ENCODE measurements at places on chromosomes 6 and 20.

DNA sequence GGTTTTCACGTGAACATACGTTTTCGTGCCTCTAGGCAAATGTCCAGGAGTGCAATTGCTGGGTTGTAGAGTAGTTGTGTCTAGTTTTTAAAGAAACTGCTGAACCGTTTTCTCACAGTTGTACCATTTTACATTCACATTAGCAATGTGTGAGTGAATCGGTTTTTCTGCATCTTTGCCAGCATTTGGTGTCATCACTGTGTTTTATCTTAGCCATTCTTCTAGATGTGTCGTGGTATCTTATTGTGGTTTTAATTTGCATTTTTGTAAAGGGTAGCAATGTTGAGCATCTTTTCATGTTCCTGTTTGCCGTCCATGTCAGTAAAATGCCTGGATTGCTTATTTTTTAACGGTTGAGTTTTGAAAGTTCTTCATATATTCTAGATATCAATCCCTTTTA, 10.2 kb downstream of the DOK5 start:
- no peak for DNase-seq

- no peak for DNase-seq
Measured at GRCh38 chr6:169776379-169776778, 25.0 kb downstream of the ERMARD start.

GRCh38 chr6:131764350-131764749, 43.5 kb upstream of the ENPP1 start:
- DNase-seq, result no peak

GRCh38 chr6:99613409-99613704, 6.7 kb downstream of the PRDM13 start:
- DNase-seq, result no peak

- DNase-seq, result peak; percentile 60
Measured at GRCh38 chr6:44234101-44235025, 11.0 kb downstream of the SLC29A1 start.

DNA sequence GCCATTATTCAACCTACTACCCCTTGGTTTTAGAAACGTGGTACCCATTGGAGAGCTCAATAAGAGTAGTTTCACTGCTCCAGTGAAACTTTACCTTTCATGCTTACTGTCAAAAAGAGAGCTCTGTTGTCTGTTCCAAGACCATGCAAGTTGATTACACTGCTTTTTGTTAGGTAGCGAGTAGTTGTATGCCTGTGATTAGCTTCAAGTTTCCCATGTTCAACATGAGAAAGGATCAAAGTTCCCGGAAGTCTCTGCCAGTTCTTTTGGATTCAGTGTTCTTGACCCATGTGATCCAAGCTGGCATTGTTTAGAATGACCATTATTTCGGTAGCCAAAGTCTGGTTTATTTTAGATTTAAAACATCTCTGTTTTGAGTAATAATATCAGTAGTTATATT, 107.1 kb downstream of the ZFAND3 start:
- DNase-seq, result no peak

- DNase-seq, result no peak
Measured at GRCh38 chr20:14568701-14569100, 231.3 kb upstream of the FLRT3 start.

DNA sequence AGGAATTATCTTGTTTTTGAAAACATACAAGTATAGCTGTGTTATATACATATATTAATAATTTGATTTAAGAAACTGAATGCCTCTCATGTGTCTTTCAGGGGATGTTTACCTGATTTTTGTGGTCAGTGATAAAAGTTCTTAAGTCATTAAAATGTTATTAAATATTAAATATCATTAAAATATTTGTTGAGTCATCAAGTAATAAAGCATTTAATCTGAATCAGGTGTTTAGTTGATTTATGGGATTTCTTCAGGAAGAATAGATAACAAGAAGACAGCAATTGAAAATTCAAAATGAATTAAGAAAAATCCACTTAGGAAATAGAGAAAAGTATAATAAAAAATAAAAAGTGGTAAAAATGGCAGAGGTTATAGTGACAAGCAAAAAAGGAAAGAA, 361.9 kb upstream of the EYS start:
- no peak for DNase-seq

DNA sequence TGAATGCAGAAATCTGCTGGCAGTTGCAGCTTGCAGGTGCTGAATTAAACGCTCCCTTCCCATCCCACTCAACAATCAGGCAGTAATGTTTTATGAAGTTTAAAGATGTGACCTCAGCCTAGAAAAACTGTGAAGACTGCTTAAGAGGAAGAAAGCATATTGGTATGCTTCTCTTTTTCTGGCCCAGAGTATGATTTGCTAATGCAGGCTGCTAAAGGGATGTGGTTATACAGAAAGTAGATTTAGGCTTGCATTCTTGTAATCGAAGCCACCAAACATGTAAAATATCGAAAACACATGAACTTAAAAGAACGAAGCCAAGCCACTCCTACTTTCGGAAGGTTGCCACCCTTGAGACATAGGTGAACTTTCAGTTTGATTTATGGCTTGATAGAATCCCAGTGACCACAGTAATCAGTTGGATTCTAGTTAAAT, 40.7 kb downstream of the MAP3K5 start:
- DNase-seq, result no peak

- DNase-seq, result no peak
Measured at GRCh38 chr6:166716910-166717617, 90.0 kb upstream of the RPS6KA2 start.

GRCh38 chr6:116388924-116389323, 18.2 kb downstream of the DSE start:
- DNase-seq, result no peak

DNA sequence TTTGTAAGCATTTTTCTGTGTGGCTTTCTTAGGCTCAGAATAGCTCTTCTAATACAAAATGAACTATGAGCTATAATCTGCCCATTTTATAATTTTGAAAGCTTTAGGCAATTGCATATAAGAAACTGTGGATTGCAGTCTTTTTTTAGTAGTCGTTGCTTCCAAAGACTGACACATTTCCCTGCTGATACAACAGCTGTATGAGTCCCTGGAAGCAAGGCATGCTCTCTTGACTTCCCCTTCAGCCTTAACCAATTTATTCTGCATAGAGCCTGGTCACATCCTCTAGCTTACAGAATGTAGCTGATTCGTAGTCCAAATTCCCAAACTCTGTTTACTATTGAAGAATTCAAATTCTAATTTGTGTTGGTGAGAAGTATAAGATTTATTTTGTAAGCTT, 155.3 kb upstream of the EYA4 start:
- DNase-seq, result no peak

DNA sequence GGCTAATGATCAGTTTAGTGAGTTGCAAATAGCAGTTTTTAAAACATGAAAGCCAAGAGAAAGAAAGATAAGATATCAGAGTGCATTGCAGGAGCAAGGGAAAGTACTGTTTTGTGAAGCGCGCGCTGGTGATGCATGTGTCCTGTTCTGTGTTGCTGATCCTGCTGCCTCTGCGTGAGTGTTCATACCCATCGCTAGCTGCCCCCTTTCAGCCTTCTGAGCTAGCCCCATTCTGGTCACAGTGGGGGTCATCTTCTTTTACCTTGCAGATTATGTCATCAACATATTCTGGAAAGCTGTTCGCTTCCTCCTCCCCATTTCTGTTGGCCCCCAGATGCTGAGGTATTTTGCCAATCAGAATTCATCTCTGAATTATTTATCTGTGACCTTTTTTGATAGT, 1.9 kb downstream of the MRAP2 start:
- no peak for DNase-seq

GRCh38 chr6:139605350-139605749, 230.9 kb upstream of the CITED2 start:
- DNase-seq, result peak; percentile 58

DNA sequence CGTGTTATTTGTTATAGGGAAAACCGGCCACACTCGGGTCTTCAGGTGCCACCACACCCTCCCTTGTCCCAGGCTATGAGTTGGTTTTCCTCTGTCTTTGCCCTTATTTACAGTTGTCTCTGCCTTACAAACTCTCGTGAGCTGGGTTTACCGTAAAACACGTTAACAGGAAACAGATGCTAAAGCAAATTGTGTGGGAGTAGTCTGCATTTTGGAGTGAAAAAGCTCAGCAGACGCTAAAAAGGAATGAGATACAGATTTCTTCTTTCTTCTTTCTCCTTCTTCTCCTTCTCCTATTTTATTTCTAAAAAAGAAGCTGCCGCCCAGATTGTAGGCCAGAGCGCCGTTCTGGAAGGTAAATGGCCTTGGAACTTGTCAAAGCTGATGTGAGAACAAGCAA, 51.9 kb downstream of the APCDD1L start:
- no peak for DNase-seq

- DNase-seq, result no peak
Measured at GRCh38 chr20:50304923-50305635, 114.4 kb downstream of the CEBPB start.

DNA sequence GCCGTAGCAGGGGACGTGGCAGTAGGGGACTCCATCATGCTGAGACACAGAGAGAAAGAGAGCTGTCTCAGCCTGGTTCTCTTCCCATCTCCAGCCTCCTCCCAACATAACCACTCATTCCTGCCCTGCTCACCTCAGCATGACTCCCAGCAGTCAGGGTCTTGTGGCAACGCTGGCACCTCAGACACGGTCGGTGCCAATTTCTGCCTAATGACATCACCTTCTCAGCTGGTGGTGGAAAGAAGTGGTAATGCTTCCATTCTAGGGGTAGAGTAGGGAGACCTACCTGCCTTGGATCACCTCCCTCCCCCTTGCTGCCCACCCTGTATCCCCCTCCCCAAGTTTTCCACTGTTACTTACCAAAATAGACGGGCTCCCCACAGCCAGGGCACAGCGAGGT, 2.5 kb downstream of the CRIP3 start:
- DNase-seq, result no peak

GRCh38 chr20:38630727-38631126, 29.1 kb downstream of the ARHGAP40 start:
- no peak for DNase-seq

GRCh38 chr6:29424575-29424974, 9.8 kb downstream of the OR12D1 start:
- DNase-seq, result no peak

DNA sequence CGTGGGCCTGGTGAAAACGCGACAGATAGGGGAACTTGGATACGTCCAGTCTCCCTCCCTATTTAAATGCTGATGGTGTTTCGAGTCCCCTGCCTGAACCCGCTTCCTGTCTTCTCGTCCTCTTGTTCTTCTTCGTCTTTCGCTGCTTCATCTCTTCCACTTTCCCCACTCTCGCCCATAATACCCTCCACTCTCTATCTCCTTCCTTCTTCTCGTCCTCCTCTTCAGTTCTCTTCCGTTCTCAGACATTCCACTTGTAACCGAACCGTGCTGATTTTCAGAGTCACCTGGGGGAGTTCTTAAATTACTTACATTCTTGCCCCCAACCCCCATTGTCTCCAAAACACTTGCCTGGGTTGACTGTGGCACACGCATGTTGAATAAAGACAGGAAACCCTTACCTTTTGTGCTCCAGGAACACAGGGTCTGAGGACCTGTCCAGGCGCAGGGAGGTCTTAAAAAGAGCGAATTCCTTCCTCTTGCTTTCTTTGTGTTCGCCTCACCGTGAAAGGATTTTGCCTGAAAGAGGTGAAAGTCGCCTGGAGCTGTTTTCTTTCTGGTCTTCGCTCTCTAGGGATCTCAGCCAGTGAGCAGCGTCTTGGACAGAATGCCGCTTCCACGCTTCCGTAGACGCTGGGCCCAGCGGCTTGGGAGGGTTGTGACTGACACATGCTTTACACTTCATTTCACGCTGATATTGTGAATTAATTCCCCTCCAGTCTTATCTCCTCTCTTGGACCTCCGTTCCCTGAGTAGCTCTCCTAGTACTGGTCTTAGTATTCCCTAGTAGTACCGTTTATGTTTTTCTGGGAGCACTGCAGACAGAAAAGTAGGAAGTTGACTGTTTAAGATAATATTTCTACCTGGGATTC, 184.0 kb downstream of the GPX5 start:
- DNase-seq, result no peak

DNA sequence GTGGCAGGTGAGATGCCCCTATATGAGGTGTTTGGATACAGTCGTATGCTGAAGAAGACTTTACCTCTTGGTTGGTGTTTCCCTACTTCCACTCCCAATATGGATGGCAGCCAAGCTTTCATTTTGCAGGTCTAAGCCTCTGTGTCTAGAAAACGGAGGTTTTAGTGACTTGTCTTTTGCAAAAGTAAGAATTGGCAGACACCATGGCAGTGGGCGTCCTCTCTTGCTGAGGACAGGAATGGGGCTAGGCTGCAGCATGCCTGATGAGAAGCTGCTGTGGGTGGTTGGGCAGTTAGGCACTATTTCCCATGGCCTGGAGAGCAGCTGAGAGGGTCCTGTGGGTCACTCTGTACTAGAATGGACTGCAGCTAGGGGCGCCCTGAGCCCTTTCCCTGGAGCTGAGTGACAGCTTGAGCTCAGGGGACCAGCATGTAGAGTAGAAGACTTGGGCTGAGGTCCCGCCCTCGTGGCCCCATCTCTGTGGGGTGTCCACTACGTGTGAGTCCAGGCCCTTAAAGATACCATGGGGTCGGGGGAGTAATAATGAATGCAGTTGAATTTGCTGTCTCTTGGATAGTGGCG, 127.4 kb downstream of the CDH26 start:
- DNase-seq, result no peak

GRCh38 chr20:58135441-58136148, 92.9 kb downstream of the ANKRD60 start:
- DNase-seq, result peak; percentile 87

DNA sequence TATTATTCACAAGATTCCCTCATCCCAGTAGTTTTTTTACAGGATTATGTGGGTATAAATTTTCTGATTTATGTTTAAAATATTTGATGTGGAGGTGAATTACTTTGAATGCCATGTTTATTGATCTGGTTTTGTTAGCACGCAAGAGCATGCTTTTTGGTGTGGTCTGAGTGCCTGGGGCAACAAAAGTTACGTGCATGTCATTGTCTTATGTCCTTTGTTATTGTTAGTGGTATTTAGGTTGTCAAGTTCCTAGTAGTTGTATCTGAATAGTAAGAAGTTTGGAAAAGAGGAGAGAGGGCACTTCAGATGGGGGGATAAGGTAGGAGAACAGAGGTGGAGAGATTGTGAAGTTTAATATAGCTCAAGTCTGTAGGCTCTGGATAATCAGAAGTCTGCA, 95.0 kb downstream of the ATRN start:
- no peak for DNase-seq

DNA sequence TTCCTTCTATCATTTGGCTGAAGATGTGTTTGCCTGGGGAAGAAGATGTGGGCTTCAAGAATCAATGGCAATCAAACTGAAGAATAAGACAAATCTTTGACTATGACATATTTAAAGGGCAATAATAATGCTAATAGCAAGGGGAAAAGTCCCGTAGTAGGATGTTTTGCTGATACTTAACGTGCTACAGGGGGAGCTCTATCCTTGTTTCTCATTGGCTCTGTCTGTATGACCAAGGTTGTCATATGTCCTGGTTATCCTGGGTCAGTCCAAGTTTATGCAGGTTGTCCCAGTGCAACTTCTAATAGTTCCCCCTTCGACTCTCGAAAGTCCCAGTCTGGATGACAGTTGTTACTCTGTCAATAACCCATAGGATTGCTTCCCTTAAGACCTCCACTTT, 321.3 kb downstream of the DHX35 start:
- no peak for DNase-seq

DNA sequence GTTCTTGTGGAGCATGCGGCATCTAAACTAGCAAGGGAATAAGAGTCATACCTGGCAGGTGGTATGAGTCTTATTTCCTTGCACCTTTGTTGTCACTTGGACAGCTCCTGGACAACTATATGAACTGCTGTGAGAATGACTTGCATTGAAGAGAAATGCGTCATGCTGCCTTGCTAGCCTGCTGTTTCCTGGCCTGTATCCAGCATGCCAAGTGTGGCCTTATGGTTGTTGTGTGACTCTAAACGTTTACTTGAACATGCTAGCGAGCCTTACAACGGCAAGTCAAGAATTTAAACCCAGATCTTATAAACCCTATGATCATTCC, 90.4 kb downstream of the CEP162 start:
- peak; percentile 2 for DNase-seq

- DNase-seq, result no peak
Measured at GRCh38 chr6:163944897-163945296, 530.4 kb downstream of the QKI start.
